Keratinocyte (primary cell): ENCODE measurements at places on chromosomes 5 and 9.
A peak's percentile ranks its signal among the peaks of the same experiment; 100 is the strongest.

DNA sequence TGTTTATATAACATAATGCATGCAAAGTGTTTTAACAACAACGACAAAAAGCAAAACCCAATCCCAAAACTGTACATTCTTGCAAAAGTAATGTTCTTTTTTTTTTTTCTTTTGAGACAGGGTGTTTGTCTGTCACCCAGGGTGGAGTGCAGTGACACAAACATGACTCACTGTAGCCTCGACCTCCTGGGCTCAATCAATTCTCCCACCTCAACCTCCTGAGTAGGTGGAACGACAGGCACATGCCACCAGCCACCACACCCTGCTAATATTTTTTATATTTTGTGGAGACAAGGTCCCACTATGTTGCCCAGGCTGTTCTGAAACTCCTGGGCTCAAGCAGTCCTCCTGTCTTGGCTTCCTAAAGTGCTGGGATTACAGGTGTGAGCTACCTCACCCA lies 13.6 kb upstream of the HAVCR1 start:
- no peak for DNase-seq

DNA sequence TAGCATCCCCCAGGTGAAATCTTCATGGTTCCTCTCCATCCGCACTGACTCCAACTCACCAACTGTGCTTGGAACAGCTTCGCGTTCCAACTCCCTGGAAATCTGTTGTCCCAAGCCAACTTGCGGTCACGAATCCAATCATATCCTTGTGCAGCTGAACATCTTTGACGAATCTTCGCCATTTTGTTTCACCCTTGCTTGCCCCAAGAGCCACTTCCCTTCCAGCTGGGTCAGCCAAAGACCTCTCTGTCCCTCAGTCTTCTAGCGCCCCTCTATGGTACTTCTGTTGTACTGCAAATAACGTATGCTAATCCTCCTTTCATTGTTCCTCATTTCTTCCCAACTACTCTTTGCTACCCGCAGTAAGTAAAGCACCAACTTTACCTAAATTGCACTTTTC lies 61.0 kb upstream of the TARS1 start:
- peak; percentile 4 for DNase-seq

GRCh38 chr5:146632620-146633322 lies 116.8 kb upstream of the GPR151 start:
- no peak for DNase-seq

DNA sequence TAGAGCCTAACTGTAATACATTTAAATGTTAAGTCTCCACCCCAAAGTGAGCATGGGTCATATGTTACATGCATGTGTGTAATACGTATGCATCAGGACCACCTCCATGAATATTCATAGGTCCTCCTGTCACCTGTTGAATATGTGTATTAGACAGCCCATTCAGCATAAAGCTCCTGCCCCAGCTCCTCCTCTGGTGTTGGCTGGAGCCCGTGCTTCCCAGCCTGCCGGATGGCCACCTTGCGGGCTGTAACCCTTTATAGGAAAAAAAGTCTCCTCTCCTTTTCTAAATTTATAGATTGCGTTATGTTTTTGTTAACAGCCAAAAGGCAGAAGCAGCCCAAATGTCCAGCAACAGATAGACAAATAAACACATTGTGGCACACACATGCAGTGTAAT lies 299.5 kb downstream of the MED10 start:
- no peak for DNase-seq
